ENCODE measurements at places on chromosomes 12 and 14.

- no peak for DNase-seq
Observed at GRCh38 chr14:80491131-80491530, 279.8 kb upstream of the DIO2 start.

GRCh38 chr12:104991565-104992128 is 5.5 kb downstream of the NOPCHAP1 start:
- no peak for DNase-seq

- DNase-seq, result no peak
Observed at GRCh38 chr14:51008446-51008845, 64.2 kb upstream of the PYGL start.

DNA sequence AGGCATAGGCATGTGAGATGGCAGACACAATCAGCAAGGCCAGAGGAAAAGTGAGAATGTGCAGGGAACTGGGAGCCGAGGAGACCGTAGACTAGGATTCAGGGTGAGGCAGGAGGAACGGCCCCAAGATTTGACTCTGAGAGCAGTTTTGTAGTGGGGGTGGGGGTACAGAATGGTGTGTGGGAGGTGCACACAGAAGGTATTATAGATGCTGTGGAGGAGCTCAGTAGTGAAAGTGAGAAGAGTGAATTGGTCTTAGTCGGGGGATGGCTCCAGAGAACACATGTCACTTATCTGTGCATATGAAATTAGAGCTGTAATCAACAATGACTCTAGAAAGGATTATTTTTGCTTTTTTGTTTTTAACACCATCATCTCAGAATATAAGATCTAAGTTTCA is 11.9 kb downstream of the ZNF664 start:
- no peak for DNase-seq

DNA sequence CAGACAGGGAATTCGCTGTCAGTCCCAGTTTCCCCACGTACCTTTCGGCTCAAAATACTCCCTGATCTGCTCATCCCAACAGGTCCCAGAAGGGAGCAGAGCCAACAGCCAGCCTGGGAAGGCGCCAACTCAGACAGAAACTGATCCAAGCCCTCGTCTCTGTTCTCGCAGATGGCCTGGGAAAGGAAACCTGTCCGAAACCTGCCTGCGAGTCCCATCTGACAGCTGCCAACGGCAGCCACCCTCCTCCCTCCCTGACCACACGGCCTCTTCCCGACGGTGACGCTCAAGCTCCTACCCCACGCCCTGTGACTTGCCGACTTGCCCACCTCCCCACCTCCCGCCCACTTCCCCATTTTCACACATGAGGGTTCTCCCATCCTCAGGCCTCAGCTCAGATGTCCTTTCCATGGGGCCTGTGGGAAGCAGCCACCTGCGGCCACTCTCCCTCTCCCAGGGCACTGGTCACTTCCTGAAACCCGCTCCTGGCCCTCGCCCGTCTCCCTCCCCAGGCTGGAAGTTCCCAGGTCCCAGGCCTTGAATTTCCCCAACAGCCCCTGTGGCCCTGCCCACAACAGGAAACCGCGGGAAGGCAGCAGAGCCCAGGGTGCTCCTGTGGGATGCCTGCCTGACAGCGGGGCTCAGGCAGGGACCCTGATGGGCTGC is 60.9 kb upstream of the FBRSL1 start:
- DNase-seq, result no peak

DNA sequence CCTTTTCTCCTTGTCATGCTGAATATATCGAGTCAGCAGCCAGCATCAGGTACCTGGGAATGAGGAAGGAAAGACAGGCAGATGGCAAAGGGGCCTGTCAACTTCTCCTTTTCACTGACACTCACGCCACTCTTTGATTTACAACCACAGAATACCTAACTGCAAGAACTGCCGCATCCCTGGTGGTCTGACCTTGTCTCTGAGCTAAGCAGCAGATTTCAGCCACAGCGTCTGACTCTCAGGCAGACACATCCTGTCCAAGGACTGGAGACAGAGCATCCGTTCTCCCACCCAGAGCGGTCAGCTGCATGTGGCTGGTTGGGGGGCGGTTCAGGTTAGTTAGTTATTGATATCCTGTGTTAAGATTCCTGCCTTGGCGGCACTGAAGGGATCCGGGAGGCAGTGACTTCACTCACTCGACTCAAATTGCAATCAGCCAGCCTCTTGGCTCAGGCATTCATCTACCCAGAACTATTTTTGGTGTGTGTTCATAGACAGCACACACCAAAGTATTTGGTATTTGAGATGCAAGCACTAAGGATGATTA is 11.2 kb upstream of the MAP1LC3B2 start:
- DNase-seq, result no peak

- DNase-seq, result peak; percentile 59
Observed at GRCh38 chr12:93896427-93896826, 219.3 kb downstream of the CRADD start.

- DNase-seq, result no peak
Observed at GRCh38 chr14:60196291-60196690, 31.1 kb upstream of the DHRS7 start.

DNA sequence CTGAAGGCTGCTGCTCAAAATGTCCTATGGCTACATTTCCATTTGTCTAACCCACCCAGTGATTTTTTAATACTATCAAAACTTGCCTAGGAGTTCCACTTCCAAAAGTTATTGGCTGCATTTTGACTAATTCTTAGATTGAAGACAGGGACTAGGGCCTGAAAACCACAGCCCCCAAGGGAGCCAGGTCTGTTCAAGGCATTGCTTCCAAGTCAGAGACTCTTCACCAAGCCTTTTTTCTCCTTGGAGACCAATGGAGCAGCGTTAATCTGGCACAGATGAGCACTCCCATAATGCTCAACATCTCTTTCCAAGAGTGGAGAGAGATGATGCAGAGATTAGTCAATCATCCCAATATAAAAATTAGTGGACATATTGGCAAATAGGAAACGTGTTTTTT is 112.5 kb upstream of the HIF1A start:
- DNase-seq, result no peak

DNA sequence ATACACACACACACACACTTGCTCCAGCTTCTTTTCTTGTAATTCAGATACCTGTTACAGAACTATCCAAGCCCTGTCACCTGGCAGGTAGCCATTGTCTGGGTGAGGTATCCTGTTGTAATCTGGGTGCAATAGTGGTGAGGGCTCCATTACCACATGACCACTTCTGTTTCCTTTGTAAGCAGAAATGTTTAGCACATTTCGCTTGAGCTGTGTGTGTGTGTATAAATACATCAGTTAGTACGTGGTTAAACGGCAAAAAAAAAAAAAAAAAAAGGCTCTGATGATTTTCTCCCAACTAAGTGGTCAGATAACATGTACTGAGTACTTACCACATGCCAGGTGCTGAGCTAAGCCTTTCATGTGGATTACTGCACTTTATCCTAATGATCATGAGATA is 129.3 kb upstream of the SSTR1 start:
- DNase-seq, result peak; percentile 33

- DNase-seq, result no peak
Observed at GRCh38 chr12:55901881-55902490, 25.7 kb downstream of the PYM1 start.

- DNase-seq, result no peak
Observed at GRCh38 chr12:24057920-24058476, 108.5 kb upstream of the SOX5 start.

GRCh38 chr12:33187409-33187808 is 252.2 kb downstream of the SYT10 start:
- DNase-seq, result no peak

GRCh38 chr12:14776236-14776961 is 26.9 kb downstream of the WBP11 start:
- no peak for DNase-seq

- DNase-seq, result peak; percentile 16
Observed at GRCh38 chr12:40099423-40099853, 6.4 kb downstream of the SLC2A13 start.

DNA sequence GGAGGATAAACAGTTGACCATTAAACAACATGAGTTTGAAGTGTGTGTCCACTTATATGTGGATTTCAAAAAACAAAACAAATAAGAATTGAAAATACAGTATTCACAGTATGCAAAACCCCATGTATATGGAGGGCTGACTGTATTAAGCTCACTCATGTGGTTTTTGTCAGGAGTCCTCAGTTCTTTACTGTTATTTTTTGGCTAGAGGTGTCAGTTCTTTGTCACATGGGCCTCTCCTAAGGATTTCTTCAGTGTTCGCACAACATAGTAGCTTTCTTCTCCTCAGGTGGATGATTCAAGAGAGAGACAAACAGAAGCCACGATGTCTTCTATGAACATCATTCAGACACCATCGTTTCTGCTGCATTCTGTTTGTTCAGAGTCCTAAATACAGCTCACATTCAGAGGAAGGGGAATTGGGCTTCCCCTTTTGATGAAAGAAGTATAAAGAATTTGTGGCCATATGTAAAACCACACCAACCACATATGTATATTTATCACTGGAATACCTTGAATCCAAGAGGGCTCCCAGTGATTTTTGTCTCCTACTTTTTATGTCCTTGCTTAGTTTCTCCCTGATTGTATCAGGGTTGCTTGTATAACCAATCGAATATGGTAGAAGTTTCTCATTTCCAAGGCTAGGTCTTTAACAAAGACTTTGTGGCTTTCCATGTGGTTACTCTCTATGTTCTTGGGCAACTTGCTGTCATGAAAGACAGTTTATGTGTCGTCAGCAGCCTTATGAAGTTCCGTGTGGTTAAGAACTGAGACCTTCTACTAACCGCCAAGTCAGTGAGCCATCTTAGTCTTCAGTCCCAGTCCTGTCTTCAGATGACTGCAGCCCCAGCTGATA is 18.9 kb downstream of the MNAT1 start:
- DNase-seq, result peak; percentile 79

- no peak for DNase-seq
Observed at GRCh38 chr12:123634142-123634561, 523 bp downstream of the GTF2H3 start.

DNA sequence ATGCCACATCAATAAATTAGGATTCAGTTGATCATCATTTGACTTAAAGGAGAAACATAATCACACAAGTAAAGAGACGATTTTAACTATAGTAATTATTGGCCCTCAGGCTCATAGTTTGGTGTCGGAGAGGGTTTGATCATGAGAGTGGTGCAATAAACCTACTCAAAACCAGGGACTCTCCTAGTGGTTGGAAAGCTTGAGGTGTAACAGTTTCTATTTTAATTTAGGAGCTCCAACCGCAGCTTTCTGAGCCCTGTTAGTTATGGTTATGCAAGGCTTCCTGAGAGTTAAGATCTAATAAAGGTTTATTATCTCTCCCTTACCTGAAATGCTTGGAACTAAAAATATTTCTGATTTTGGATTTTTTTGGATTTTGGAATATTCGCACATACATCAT is 36.4 kb downstream of the TMTC2 start:
- DNase-seq, result no peak

GRCh38 chr14:73476451-73476931 is 14.2 kb upstream of the RIOX1 start:
- DNase-seq, result peak; percentile 28

DNA sequence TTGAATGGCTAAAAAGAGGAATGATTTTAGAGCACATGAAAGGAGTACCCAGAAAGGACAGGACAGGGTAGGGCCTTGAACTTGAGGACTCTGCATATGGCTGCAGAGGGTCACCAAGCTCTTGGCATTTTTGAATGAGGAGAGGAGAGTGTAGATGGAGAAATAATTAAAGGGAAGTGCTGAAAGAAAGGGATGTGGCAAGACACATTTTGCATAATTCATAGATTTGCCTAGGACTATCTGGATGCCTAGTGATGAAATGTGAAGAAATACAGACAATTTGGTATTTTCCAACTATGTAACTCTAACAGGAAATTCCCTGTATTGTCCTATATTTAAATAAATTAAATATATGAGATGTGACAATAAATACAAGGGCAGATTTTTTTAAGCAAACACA is 27.5 kb upstream of the MDM1 start:
- peak; percentile 60 for DNase-seq

DNA sequence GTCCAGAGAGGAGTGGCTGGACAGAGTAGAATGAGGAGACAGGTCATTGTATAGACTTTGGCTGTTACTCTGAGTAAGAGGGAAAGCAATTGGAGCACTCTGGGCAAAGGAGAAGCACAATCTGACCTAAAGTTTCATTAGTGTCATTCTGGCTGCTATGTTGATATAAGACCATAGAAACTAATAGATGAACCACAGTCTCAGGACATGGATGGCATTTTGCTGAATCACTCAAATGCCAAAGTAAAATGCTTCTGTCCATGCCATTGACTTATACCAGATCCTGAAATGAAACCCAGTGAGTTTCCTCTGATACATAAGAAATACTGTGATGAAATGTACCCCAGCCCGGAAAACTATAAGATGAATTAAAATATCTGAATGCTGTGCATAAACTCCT is 65.8 kb upstream of the COCH start:
- peak; percentile 6 for DNase-seq

GRCh38 chr14:91061056-91061887 is 831 bp upstream of the RPS6KA5 start:
- no peak for DNase-seq

- DNase-seq, result no peak
Observed at GRCh38 chr14:24534286-24534685, 26.2 kb upstream of the CMA1 start.

DNA sequence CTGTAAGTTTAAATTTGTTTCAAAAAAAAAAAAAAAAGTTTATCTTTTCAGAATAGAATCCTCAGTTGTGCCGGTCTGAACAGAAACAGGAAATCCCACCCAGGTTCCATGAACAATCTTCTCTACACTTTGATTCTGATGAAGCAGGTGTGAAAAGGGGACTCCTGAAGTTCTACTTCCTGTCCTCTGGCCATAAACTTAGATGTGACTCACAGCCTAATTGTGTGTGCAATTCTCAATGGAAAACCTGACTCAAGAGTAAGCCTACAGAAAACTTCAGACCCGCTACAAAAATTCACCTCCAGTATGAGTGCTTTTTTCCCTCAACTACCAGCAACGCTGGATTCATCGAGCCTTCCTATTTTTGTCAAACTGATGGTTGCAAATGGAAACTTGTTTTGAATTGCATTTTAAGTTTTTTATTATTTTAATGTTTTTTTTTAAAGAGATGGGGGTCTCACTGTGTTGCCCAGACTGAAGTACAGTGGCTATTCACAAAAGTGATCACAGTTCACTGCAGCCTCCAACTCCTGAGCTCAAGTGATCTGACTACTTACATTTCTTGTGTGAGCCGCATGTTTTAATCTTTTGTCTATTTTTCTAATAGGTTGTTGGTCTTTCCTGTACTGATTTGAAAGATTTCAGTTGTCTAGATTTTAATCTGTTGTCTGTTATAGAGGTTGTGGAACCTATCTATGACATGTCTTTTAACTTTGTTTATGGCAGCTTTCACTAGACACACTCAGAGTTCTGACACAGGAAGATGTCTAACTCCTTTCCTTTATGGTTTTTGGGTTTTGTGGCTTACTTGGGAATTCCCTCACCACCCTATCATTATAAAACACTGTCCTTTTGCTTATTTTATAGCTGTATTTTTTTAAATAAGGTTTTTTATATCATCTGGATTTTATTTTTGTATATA is 37.6 kb downstream of the ATG14 start:
- no peak for DNase-seq

GRCh38 chr12:88559199-88559598 is 21.1 kb downstream of the KITLG start:
- no peak for DNase-seq

- no peak for DNase-seq
Observed at GRCh38 chr14:77046721-77047120, 18.2 kb upstream of the IRF2BPL start.
